Amniotic stem cell (primary cell): ENCODE measurements at places on chromosomes 7 and 10.

GRCh38 chr7:153616711-153617325, 435.4 kb upstream of the DPP6 start:
- DNase-seq = no peak

- DNase-seq = no peak
Measured at GRCh38 chr10:36704124-36704523, 421.3 kb upstream of the ANKRD30A start.

DNA sequence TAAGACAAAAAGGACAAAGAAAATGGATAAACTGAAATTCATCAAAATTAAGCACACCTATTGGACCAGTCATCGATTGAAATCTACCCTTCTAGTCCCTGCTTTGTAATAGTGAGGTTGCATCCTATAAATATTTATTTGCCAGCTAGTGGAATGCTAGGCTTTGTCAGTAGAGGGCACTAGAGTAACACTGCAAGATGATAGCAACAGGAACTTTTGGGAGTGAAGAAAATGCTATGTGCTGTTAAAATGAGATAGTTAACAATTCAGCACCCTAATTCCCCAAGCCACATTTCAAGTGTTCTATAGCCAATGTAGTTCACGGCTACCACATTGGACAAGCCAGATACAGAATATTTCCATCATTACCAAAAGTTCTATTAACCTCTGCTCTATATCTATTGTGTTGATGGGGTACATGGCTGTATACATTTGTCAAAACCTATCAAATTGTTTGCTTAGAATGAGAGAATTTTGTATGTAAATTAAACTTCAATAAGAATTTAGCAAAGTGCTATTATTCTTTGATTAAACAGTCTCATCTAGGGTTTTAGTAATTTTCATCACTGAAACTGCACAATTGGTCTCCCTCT, 69.8 kb downstream of the LSMEM1 start:
- DNase-seq = peak; percentile 14

- no peak for DNase-seq
Measured at GRCh38 chr7:69953136-69954067, 355.1 kb downstream of the AUTS2 start.

DNA sequence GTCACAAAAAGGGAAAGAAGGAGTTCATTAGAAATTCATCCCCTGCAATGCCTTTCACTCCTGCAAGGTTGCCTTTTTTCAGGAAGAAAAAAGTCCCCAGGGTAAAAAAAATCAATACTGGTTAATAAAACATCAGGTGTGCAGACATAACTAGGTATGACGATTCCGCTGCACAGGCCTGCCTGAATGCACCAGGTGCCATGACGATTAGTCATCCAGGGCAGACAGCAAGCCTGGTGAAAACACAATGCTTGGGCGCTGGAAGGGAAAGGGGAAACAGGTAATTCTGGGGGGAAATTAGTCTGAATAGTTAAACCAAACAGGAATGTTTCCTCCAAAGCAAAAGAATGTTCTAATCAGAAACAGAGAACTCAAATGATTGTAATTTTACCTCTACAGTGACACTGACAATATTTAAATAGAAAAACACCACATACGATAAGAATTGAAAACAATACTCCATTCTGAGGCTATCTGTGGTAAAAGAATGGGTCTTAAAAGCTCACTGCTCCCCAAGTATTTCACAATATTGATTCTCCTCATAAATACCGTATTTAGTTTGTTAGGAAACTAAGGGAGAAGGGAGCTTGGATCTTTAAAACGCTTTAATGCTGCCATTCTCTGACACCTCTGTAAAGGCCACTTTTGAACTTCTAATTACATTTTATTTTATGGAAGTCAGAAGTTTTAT, 45.2 kb downstream of the VPS41 start:
- DNase-seq = no peak

- no peak for DNase-seq
Measured at GRCh38 chr7:2028733-2029132, 204.0 kb downstream of the MAD1L1 start.

GRCh38 chr7:108079276-108079647, 50.9 kb downstream of the LAMB4 start:
- DNase-seq = no peak

GRCh38 chr10:35356725-35357092, 20.4 kb downstream of the CCNY start:
- DNase-seq = no peak

DNA sequence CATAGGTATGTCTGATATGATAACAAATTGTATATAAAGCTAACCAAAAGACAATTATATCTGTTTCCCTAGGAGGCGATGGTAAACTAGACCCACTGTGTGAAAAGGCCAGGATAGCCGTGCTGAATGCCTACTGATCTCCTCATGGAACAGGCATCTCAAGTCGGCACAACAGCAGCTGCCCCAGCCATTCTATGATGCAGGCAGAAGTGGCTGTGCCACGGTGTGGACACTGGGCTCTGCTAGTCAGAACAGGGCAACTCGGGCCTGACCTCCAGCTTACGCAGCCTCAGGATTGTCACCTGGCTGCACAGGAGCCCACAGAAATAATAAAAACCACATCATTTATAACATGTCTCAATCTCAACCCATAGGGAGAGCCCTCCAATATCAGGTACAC, 15.0 kb downstream of the C10orf53 start:
- DNase-seq = no peak

DNA sequence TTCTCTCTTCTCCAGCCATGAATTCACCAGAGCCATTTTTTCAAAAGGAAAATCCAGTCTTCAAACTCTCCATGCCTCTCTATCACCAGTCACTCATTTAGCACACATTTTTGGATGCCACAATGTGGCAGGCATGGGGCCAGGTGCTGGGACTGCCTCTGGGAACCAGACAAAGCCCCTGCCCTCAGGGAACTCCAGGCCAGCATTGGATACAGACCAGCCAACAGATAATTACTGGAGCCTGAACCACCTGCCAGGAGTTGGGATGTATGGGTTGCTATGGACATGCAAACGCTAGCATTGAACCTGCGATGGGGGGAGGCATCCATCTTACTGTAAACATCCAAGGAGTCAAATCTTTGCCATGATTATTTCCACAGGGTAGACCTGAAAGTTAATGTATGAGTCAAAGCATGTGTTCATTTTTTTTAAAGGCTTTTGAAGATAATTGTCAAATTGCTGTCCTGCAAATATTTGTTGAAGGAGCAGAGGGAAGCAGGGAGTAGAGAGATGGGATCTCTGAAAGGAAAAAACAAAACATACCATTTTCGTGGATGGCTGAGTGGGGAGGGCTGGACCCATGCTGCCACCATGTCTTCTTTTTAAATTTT, 43.2 kb downstream of the SRRM3 start:
- DNase-seq = no peak

GRCh38 chr10:65291286-65291685, 1634.5 kb upstream of the LRRTM3 start:
- DNase-seq = no peak

DNA sequence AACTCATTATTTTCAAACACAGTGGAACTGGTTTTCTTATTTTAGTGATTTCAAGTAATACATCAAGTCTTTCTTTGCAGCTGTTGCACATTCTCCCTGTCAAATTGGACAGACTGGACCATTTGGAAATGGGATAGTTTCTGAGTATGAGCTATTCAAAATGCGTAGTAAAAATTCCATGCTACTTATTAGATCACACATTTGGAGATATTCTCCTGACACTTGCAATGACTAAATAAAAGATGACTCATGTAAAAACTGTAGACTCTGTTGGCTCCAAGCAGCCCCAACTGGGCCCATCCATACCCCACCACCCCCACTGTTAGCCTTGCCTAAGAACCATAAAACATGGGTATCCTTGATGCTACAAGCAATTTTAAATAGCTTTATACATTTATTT, 25.9 kb upstream of the BICC1 start:
- DNase-seq = no peak

- DNase-seq = no peak
Measured at GRCh38 chr10:28180654-28181053, 122.2 kb downstream of the MPP7 start.
